ENCODE measurements at places on chromosomes 6 and 20.
A peak's percentile ranks its signal among the peaks of the same experiment; 100 is the strongest.

DNA sequence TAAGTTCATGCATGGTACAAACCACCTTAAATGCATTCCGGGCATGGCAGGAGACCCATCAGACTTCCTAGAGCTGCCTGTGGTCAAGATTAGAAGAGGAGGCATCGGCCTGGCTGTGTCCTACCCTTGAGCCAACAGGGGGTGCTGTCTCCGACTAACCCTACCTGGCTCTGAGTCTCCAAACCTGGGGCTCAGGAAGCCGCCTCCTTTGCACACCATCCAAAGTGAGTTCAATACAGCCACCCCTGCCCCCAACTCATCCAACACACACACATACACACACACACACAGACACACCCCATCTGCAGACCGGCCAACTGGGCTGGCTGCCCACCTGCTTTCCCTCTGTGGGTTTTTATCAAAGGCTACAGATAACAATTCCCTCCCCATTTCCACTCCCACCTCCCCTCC is 77.0 kb downstream of the JPH2 start:
- no peak for DNase-seq

GRCh38 chr6:32627831-32628230 is 9.4 kb upstream of the HLA-DQA1 start:
- peak; percentile 26 for DNase-seq

DNA sequence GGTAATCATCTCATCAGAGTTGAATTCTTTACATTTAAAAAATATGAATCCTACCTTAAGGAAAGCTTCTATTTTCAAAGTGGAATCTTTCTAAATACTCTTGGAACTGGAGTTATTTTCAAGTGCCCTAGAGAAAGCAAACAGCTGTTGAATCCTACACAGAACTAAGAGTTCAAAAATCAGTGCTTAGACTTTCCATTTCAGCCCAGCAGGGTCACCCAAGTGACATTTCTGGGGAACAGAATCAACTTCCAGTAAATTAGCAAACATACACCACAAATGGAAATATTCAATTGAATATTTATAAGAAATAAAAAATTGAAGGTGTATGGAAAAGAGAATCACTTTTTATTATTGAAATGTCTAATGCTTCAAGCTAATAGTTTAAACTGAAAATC is 427.7 kb upstream of the NOX3 start:
- no peak for DNase-seq

DNA sequence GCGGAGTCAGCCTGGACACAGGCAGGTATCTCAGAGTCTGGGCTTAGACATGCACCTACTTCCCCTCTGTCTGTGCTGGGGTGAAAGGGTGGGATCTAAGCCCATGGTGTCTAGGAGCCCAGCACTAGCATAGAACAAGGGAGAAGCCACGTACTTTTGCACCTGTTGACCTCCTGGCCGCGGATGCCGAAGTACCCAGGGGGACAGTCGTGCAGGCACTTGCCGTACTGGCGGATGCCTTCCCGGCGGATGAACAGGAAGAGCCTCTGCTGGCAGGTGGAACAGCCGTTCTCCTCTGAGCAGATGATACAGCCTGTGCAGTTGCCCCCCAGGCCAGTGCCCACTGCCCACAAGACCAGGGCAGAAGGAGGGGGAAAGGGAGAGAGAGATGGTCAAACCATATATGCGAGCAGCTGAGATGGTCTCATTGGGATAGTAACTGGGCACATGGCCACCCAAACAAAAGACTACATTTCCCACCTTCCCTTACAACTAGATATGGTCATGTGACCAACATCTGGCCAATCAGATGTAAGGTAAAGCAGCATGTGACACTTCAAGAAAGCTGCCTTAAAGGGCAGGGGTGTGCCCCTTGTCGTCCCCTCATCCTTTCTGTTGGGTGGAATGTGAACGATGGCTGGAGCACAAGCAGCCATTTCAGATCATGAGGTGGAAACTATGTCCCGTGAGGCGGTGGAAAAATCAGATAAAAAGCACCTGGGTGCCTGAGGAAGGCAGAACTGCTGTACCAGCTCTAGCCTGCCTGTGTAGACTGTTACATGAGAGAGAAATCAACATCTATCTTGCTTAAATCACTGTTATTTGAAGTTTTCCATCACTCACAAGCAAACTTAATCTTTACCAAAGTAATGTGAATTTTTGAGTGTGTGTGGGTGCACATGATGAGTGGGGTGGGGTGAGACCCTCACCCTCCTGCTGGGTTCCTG is 34.0 kb downstream of the RSPO4 start:
- peak; percentile 44 for DNase-seq

GRCh38 chr6:1679688-1680068 is 70.0 kb downstream of the FOXC1 start:
- no peak for DNase-seq

- DNase-seq, result no peak
These were observed 12.7 kb downstream of the PANK2 start for GRCh38 chr20:3901706-3902440.
